ENCODE measurements at places on chromosomes 11 and 22.
A peak's percentile ranks its signal among the peaks of the same experiment; 100 is the strongest.

DNA sequence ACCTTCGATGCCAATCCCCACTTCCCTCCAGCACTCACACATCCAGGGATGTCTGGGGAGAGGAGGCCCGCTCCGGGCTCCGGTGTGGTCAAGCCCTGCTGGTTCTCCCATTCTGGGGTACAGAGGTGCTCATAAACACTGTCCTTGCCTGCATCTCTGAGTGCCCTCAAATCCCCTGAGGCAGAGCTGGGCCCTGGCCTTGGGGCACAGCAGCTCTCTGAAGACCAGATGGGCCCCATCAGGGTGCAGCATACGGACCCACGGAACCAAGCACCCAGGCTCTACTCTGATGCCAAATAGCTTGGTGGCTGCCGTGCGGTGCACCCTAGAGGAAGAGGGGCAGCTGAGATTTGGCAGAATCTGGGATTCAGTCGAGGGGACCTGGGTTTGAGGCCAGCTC, 35.7 kb upstream of the NNMT start:
- DNase-seq: no peak

DNA sequence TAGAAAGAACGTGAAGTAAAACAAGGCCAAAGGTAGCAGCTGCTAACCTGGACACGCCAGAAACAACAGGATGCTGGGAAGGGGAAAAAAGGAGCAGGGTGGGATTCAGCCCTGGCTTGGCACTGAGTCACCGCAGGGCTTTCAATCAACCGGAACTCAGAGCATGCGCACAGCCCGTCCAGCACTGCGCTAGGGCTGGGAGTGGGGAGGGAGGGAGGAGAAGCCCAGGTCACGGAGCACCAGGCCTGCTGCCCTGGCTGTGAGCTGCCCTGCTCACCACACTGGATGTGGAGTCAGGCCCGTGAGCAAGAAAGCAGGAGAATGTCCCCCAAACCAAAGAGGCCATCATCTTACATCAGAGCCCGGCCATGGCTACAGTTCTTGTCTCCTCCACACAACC, 51.5 kb downstream of the APOL1 start:
- no peak for DNase-seq

DNA sequence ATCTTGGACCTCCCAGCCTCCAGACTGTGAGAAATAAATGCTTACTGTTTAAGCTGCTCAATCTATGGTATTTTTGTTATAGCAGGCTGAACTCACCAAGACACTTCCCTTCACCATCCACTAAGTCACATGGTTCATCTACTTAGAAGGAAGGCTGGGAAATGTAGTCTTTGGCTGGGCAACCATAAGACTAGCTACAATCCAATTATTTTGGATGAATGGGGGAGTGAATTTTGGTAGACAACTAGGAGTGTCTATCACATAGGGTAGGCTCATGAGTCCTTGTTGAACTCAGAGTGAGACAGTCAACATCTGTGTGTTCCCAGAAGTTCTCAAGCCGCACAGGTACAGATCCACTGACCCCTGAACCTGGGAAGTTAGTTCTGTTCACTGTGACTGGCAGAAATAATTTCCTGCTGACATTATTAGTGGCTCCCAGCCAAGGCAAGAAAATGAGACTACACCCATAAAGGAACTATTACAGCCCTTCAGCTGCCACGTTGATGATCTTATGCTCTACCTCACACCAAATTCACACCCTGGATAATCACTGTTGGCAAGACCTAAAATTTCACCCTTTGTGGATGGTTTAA, 3.1 kb upstream of the SLC35C1 start:
- no peak for DNase-seq

- no peak for DNase-seq
Observed at GRCh38 chr22:47032091-47032943, 269.9 kb downstream of the TBC1D22A start.

GRCh38 chr11:17413414-17414316, 25.2 kb upstream of the KCNJ11 start:
- peak; percentile 64 for DNase-seq

GRCh38 chr11:19393941-19394340, 153.2 kb upstream of the E2F8 start:
- DNase-seq: no peak

GRCh38 chr11:70498171-70498571, 99.8 kb downstream of the CTTN start:
- DNase-seq: peak; percentile 82

DNA sequence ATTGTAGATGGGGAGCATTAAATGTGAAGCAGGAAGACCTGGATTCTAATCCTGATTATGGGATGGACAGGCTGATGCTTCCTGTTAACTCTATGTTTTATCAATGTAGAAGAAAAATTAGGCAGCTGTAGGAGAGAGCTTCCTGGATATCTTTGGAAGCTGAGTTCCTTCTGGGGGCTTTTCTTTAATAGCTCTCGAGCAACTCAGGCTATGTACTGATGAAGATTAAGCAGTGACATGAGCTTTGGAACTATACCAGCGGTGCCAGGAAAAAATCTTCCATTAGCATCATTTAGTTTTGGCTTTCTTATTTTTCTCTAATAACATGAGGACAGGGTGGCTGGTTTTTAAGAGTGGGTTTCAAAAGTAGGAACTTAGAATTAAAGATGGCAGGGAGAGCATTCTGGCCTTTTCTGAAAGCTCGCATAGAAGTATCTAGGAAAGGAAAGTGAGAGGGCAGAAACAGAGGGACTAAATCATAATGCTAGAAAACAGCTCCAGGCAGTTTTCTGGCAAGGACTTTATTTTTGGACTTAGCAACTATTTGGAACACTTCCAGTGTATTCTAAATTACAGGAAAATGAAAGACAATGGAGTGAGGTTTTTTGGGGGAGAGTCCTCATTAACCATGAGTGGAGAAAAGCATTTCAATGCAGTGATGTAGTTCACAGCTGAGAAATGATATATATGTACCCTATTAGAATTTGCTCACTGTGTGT, 69.2 kb upstream of the RRM1 start:
- peak; percentile 97 for DNase-seq

DNA sequence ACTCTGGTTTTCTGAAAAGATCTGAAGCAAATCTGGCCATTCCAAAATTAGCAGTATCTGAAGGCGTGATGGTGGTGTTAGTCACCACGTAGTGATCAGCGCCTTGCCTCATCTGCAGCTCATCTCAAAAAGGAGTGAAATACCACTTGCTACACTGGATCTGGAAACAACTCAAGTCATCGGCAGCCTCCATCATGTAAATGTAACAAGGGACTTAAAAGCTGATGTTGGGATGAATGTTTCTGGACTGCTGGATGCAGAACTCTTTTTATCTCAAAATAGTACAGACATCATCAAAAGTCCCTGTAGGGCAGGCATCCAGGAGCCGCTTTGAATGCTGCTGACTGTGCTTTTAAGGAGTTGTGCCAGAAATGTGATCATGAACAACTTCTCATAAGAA, 14.1 kb upstream of the APLP2 start:
- DNase-seq: peak; percentile 80

- DNase-seq: no peak
Observed at GRCh38 chr22:19760058-19760950, at the start of gene TBX1. Gene TBX1 (plus strand): TSS chr22:19760778. CDS start chr22:19760844, 66 bp downstream.

DNA sequence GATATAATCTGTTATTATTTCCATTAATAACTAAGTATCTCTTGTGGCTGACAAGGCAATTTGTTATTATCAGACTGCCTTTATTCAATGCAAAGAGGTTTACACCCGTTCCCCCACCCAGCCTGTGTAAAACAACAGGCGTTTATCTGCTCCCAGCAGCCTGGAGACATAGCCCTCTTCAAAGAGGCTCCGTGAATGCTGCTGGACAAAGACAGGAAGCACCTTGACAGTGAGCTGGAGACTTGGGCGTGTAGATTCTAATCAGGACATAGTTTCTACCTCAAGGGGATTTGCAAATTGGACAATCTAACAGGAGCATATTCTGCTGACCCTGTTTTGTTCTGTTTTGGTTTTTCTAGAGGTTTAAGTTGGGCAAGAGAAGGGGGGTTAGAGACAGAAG, 733.0 kb upstream of the KIRREL3 start:
- DNase-seq: peak; percentile 60

All from lung (tissue), 17 donors.